ENCODE measurements at places on chromosomes 16 and 17. TPM values are rescaled to one million over a fixed set of nuclear protein-coding genes. Genes with fewer than 3 reads are reported as not detected.

Gene OTOP3
- total RNA-seq, result not detected

Gene ADAP2
- total RNA-seq, result 1.4 TPM

Gene CD300LB
- total RNA-seq, result not detected

Gene KRTAP9-8
- not detected for total RNA-seq

Gene COPZ2
- 3.2 TPM for total RNA-seq

Gene TBX2
- total RNA-seq, result 0.05 TPM

Gene TBC1D3H
- not detected for total RNA-seq

Gene ZNF263
- total RNA-seq, result 41.5 TPM

Gene NLGN2
- 5.9 TPM for total RNA-seq

Gene CPD
- total RNA-seq, result 31.1 TPM

Gene ATP6V0C
- 198 TPM for total RNA-seq

Gene PTGES3L
- total RNA-seq, result 0.25 TPM

Gene TOP3A
- total RNA-seq, result 76.4 TPM

Gene DDX42
- total RNA-seq, result 112 TPM

Gene KRT32
- total RNA-seq, result not detected

Gene TMEM238L
- total RNA-seq, result not detected

Gene EPOP
- total RNA-seq, result 110 TPM

Gene TP53TG3F
- total RNA-seq, result not detected

Gene HP
- 11.8 TPM for total RNA-seq

Gene KRT17
- not detected for total RNA-seq

Gene WFDC1
- not detected for total RNA-seq

Gene KRTAP4-5
- total RNA-seq, result not detected

Gene PABPN1L
- not detected for total RNA-seq

Gene TPSD1
- 0.38 TPM for total RNA-seq

Gene BTBD17
- not detected for total RNA-seq

Gene UMOD
- total RNA-seq, result not detected

Gene USP43
- not detected for total RNA-seq
